ENCODE measurements at places on chromosomes 4 and X. TPM values are rescaled to one million over a fixed set of nuclear protein-coding genes. Genes with fewer than 3 reads are reported as not detected.

The MAGEA2 gene
- total RNA-seq: not detected

GRCh38 chr4:25065932-25066590 lies 35.3 kb upstream of the LGI2 start:
- no peak for DNase-seq

- peak; percentile 83 for DNase-seq
Measured at GRCh38 chr4:153142700-153143438, 61.4 kb upstream of the TRIM2 start.

GRCh38 chr4:94961420-94961819 lies 203.7 kb downstream of the BMPR1B start:
- DNase-seq: no peak

DNA sequence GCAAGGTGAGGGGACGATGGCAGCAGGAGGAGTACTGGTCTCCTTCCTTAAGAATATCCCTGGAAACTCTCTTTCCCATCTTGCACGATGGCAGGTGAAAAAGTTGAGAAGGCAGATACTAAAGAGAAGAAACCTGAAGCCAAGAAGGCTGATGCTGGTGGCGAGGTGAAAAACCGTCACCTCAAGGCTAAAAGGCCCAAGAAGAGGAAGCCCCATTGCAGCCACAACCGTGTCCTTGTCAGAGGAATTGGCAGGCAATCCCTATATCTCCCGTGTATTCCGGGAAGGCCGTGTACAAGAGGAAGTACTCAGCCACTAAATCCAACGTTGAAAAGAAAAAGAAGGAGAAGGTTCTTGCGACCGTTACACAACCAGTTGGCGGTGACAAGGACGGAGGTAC lies 40.0 kb downstream of the CRLF2 start:
- no peak for DNase-seq

GRCh38 chr4:25970226-25970675 lies 56.2 kb downstream of the SMIM20 start:
- DNase-seq: peak; percentile 55

The ANXA3 gene
- not detected for total RNA-seq

The CLDN2 gene
- total RNA-seq: not detected

DNA sequence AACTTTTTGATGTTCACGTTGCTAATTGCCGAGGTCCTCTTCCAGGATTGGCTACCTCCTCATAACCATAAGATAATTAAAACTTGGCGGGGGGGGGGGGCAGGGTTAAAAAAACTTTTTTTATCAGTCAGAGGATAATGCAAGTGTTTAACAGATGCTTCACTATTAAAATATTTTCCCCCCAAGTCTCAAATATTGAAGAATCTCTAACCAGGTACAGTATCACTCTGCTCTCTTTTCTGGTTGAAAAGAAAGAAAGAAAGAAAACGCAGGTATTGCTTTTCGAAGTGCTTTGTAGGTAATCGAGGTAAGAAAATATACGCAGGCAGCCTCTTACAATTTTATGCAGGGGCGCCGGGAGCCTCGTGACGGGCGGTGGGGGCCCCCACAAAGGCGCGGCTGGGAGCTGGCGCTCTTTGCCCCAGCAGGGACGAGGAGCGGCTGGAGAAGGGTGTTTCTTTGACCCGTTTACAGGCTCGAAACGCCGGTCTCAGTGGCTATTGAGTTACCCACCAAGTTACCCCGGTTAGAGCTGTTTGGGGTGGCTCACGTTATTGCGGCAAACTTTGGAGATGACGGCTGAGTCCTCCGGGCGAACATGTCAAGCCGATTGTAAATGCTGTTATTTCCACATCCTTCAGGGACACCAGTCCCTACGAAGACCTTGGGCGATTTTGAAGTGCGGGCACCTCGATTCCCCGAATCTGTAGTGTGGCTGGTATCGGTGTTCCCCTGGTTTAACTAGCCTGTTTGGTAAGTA lies 477 bp upstream of the HAND2 start:
- DNase-seq: no peak

GRCh38 chr4:151530230-151530629 lies 121.3 kb downstream of the FHIP1A start:
- no peak for DNase-seq

DNA sequence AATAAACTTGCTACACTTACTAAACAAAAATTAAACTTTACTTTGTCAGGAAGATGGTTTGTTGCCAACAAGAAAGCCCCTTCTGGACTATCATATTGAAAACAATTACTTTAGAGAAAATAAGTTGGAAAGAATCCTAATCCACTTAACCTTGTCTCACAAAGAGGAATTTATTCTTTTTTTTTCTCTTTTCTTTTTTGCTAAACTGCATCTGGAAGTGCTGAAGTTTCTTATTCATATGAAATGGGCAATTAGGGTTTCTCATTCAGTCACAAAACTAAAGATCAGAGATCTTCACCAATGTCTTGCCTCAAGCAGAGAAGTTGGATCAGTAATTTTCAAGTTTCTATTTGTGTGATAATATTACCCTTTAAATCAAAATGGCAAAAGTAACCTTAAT lies 234.9 kb upstream of the AMOT start:
- no peak for DNase-seq

DNA sequence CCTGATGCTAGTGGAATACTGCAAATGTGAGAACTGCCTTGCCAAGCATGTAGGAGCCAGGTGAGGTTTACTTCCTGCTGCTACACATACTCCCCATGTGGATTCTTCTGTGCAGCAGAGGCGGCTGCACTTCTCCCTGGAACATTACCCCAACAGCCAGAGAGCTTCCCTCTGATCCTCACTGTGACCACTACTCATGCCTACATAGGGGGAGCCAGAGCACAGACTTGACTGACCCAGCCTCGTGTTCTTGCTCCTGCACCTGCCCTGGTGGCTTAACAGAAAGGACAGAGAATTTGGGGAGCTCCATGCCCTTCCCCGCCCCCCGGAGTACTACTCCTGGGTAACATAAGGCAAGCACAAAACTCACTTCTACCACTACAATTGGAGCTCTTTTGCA lies 38.4 kb downstream of the UGT2A2 start:
- no peak for DNase-seq

- DNase-seq: no peak
Measured at GRCh38 chr4:179751669-179752068, 2309.4 kb upstream of the AGA start.

The SLC34A2 gene
- not detected for total RNA-seq

The KLHL4 gene
- total RNA-seq: not detected

The LIMCH1 gene
- total RNA-seq: not detected

GRCh38 chrX:40096395-40097091 lies 1.2 kb downstream of the BCOR start:
- peak; percentile 74 for DNase-seq

DNA sequence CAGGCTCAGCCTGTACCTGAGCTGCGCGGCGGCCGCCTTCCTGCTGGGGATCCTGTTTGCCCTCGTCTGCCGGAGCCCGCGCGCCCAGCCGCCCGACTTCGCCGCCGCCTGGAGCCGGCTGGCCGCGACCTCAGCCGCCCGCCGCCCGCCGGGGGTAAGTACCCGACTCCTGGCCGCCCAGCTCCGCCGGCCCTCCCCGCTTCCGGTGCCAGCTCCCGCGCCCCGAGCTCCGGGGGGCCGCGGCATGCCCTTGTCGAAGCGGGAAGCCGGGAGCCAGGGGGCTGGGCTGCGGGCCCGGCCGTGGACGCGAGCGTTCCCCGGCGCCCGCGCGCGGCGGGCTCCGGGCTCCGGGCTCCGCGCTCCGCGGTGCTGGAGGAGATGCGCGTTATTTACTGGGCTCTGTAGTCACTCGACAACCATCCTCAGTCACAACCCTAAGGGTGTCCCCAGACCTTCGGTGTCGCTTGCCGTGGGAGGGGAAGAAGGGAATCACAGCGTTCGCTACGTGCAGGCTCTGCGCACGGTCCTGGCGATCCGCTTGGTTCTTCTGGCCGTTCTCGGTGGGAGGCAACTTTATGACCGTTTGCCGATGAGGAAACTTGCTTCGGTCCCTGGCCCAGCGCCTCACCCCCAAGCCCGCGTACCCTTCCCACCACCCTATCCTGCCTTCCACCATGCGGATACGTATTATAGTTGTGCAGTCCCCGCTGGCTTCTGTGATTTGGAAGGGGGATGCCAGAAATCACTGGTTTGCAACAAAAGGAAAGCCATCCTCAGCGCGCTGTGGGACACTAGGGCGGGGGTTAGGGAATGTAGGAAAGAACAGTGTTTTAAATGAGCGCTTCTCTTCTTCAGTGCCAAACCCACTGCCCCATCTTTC lies 944 bp downstream of the SNX25 start:
- peak; percentile 75 for DNase-seq

The FGF5 gene
- not detected for total RNA-seq

DNA sequence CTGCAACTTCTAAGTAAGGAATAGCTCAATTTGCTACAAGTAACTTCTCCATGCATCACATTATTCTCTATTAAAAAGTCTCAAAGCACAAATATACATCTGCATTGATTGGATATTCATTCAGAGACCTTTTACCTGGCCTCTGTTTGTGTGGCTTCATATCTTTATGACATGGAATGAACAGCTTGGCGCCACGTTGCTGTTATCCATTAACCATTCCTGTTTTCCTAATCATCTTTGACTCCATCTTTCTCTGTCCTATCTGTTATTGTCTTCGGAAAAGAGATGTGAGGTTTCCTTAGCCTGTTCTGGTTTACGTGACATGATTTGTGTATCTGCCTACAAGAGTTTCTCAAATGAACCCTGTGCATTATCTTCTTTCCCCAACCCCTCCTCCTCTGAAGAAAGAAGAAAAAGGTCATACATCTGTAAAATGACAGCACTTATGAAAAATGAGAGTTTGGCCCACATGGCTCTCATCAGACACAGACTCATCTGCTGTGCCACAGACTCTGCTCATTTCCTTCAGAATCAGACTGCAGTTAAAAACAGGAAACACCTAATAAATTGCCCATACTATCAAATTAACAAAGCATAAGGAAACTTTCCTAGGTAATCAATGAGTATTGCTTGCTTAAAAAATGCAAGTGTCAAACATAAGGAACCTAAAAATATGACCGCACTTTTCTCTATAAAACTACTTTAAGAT lies 347.6 kb upstream of the FAM241A start:
- DNase-seq: no peak

- DNase-seq: no peak
Measured at GRCh38 chr4:125346616-125347015, 31.9 kb downstream of the FAT4 start.

DNA sequence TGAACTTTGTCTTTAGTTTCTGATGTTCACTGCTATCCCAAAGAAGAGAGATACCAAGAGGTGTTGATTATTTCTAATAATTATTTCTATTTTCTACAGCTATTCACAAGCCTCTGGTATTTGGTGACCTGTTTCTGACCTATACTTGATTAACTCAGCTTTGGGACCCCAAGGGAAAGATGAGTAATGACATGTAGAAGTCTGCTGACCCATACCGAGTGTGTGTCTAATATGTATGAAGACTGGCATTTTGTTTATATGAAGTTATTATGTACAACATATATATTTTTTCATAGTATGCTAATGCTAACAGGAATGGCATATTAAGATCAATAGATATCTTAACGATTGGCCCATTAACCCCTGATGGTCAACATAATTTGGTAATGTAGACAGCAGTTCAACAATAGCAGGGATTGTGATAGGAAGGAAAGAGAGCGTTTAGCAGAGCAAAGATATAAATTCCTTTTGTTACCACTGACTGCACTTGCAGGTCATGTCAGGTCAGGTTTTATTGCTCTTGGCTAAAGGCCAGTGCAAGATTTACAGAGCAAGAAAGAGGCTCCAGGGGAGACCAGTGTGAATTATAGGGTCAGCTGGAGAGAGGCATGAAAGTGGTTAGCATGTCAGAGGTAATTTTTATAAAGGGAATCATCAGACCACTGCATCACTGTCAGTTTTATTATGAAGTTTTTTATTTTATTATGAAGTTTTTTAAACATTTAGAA lies 94.7 kb upstream of the DIPK2B start:
- DNase-seq: no peak

DNA sequence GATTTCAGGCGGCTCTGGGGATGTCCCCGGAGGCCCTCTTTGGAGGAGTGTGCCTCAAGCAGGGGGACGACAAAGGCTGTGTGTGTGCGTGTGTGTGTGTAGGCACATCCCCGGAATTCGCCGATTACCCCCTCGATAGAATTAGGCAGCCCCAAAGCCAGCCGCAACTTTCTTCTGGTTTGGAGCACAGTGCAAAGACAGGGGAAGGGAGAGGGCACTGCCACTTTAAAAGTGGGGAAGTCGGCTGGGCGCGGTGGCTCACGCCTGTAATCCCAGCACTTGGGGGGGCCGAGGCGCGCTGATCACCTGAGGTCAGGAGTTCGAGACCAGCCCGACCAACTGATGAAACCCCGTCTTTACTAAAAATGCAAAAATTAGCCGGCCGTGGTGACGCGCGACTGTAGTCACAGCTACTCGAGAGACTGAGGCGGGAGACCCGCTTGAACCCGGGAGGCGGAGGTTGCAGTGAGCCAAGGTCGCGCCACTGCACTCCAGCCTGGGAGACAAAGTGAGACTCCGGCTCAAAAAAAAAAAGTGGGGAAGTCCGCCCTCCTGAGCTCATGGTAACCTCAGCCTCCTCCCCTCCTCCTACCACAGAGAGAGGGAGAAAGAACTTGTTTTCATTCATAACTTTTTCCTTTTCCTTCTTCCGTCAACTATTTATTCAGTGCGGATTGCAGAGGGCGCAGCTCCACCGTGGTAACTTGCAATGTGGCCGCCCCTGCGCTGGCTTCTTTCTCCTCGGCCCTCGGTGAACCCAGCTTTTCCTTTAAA lies 2.4 kb downstream of the SPRY1 start:
- DNase-seq: no peak

DNA sequence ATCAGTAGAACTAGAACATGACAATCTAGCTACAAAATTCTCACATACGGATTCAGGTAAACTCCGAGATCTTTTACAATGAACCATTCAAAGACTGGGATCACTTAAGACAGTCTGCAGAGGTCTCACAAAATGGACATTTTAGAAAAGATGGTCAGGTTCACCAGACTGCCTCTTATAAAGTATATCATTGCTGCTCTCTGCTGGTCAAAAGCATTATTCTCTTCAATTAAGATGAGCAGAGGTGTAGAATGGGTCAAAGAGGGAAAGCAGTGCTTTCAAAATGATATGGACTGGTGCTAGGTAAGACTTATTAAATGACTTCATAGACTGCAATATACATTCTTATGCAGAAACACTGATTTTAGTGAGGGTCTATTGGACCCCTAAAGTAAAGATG lies 434.7 kb downstream of the PACRGL start:
- peak; percentile 64 for DNase-seq

GRCh38 chr4:123524958-123525628 lies 128.5 kb downstream of the SPRY1 start:
- no peak for DNase-seq

The GPM6B gene
- total RNA-seq: not detected

The FABP2 gene
- total RNA-seq: not detected

The POU3F4 gene
- not detected for total RNA-seq

GRCh38 chr4:16116493-16116990 lies 32.7 kb upstream of the PROM1 start:
- DNase-seq: no peak

The IQCM gene
- not detected for total RNA-seq

DNA sequence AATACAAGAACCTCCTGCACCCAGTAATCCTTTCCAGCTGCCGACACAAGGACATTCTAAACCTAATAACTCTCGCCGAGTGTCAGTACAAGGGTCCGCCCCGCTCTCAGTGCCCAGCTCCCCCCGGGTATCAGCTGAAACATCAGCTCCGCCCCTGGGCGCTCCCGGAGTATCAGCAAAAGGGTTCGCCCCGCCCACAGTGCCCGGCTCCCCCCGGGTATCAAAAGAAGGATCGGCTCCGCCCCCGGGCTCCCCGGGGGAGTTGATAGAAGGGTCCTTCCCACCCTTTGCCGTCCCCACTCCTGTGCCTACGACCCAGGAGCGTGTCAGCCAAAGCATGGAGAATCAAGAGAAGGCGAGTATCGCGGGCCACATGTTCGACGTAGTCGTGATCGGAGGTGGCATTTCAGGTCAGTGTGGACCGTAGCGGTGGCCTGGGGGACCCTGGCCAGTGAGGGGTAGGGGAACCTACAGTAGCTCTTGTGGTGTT lies at the start of gene MAOA:
Gene MAOA, plus strand, starts transcription at position 295 of the 490 bp plus-strand sequence. Its CDS starts 43 bp downstream, at position 338.
- no peak for DNase-seq

Data from Karpas-422 (cell line).